ENCODE measurements at places on chromosomes 11 and 22. TPM values are rescaled to one million over a fixed set of nuclear protein-coding genes. Genes with fewer than 3 reads are reported as not detected.

GRCh38 chr11:80188076-80188627 lies 747.3 kb upstream of the TENM4 start:
- DNase-seq, result no peak

GRCh38 chr11:74577624-74578396 lies 14.6 kb upstream of the POLD3 start:
- DNase-seq, result peak; percentile 84

DNA sequence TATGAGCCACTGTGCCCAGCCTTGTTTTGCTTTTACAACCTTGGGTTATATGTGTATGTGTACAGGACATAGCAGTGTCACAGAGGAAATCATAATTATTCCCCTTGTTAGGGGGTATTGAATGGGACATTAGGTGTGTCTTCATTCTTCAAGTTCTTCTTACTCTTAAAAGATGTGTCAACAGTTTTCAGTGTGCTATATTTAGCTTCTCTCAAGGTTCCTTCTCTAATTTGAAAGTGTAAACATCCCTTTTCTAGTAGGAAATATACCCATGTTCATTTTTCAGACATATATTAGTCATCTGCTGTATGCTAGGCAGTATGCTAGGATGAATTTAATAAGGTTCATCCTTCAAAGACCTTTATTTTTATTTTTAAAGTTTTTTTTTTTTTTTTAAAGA lies 17.1 kb downstream of the PCF11 start:
- DNase-seq, result no peak

DNA sequence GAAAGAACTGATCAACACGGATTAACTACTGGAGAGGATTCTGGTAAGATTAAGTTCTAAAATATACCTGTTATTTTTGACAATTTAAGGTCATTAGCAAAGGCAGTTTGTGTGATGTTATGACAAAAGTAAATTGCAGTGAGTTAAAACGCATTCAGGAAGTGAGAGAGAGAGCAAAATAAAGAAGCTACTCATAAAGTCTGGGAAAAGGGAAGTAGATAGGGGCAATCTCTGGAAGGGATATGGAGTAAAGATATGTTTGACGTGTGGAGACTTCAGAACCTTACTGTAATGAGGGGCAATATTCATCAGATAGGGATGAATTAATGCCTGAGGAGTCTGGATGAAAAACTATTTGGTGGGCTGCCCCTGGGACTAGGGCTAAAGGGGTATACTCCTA lies 16.8 kb downstream of the OR56B4 start:
- DNase-seq, result no peak

DNA sequence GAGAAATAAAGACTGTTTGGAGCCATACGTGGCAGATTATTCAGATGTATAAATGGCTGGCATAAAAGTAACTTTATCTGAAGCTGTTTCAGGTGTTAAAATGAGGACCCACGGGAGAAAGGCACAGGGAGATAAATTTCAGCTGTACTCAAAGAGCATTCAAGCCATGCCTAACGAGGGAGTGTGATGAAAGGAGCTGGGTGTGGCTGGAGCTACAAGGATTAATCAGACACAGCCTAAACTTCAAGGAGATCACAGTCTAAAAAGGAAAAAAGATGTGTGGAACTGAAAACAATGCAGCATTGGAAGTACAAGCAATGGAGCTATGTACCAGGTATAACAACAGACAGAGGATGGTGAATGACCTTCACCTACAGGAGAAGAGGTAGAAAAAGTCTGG lies 120.8 kb upstream of the APOA1 start:
- DNase-seq, result peak; percentile 14

DNA sequence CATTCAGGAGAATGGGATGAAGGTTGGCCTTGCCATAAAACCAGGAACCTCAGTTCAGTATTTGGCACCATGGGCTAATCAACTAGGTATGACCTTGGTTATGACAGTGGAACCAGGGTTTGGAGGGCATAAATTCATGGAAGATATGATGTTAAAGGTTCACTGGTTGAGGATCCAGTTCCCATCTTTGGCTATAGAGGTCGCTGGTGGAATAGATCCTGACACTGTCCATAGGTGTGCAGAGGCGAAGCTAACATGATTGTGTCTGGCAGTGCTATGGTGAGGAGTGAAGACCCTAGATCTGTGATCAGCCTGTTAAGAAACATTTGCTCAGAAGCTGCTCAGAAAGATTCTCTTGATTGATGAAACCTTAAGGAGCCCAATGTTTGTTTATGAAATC lies 5.7 kb downstream of the NF2 start:
- no peak for DNase-seq

GRCh38 chr22:21444701-21445436 lies 22.3 kb upstream of the TMEM191C start:
- DNase-seq, result no peak

DNA sequence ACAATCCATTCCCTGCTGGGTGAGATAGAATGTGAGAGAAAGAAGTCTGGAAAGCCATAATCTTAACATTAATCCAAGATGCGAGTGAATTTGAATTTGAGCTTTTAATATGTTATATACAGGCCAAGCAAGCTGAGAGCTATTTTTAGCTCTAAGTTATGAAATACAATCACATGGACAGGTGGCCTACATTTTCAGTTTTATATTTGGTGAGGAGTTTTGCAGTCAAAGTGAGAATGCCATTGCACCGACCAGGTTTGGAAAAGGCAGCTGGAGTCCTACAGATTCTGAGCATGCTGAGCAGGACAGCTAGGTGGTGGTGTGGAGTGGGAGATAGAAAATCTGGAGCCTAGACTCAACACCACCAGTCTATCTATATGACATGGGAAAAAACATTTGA lies 12.0 kb downstream of the OR5B21 start:
- no peak for DNase-seq

DNA sequence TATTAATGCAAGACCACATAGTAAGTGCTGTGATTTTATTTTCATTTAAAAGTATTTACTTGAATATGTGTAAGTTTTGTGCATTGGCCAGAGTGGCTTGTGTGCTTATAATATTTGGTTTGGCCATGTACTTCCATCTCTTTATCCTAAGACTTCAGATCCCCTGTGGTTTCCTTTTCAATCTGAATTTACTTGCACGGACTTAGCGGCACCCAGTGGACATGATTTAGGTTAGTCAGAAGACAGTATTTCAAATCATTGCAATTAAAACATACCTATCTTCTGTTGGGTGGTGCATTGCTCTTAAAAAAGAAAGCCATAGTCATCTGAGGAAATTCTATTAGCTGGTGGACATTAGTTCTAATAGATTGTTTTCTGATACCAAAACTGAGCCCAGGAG lies 30.7 kb downstream of the PIWIL4 start:
- no peak for DNase-seq

- DNase-seq, result peak; percentile 11
These were observed 845.4 kb downstream of the OPCML start for GRCh38 chr11:132686886-132687285.

OR5F1 gene
- total RNA-seq, result 1.4 TPM

SOX10 gene
- 1.7 TPM for total RNA-seq

FIBP gene
- total RNA-seq, result 103 TPM

HTR3A gene
- total RNA-seq, result not detected

ZNF195 gene
- 9.6 TPM for total RNA-seq

HEPHL1 gene
- total RNA-seq, result 0.96 TPM

FAU gene
- total RNA-seq, result 267 TPM

SLCO2B1 gene
- 45.3 TPM for total RNA-seq

LUZP2 gene
- 30.3 TPM for total RNA-seq
